ENCODE measurements at places on chromosomes 2 and 18. TPM values are rescaled to one million over a fixed set of nuclear protein-coding genes. Genes with fewer than 3 reads are reported as not detected.

Gene SERPINB10
- 0.13 TPM for total RNA-seq

Gene LRRC30
- not detected for total RNA-seq

Gene DNER
- total RNA-seq, result 0.37 TPM

Gene NEMP2
- 4.5 TPM for total RNA-seq

Gene RPRM
- not detected for total RNA-seq

Gene SH2D6
- 0.40 TPM for total RNA-seq

Gene CYP27C1
- not detected for total RNA-seq

Gene ADAM23
- 7.7 TPM for total RNA-seq

Gene MYO3B
- total RNA-seq, result 0.12 TPM

Gene UBR3
- total RNA-seq, result 45.4 TPM

Gene SNORC
- total RNA-seq, result 0.93 TPM

Gene MYO5B
- 0.06 TPM for total RNA-seq

Gene GPC1
- 71.6 TPM for total RNA-seq

Gene BOLL
- total RNA-seq, result not detected

Gene SEC11C
- 15.5 TPM for total RNA-seq

Gene ANKRD30BL
- not detected for total RNA-seq

Gene POTEJ
- total RNA-seq, result not detected

Gene CCDC148
- 0.26 TPM for total RNA-seq

Gene EML6
- total RNA-seq, result 0.87 TPM

Gene LBX2
- 1.6 TPM for total RNA-seq

Gene EN1
- total RNA-seq, result not detected

Gene RNF125
- total RNA-seq, result 0.13 TPM

Gene PMS1
- total RNA-seq, result 17.8 TPM

Gene LAMA1
- 0.92 TPM for total RNA-seq

Gene C18orf32
- 10.6 TPM for total RNA-seq

Gene MATN3
- total RNA-seq, result 0.26 TPM

Gene GPBAR1
- total RNA-seq, result not detected

Gene MOGAT1
- total RNA-seq, result not detected

Gene ALPG
- total RNA-seq, result not detected

Gene CFAP53
- 0.37 TPM for total RNA-seq

Gene RESP18
- not detected for total RNA-seq

Gene STARD7
- 138 TPM for total RNA-seq

Gene FLACC1
- 1.6 TPM for total RNA-seq

Gene POTEC
- not detected for total RNA-seq

Gene KCNF1
- total RNA-seq, result under 0.01 TPM

Gene DSG3
- total RNA-seq, result under 0.01 TPM

Gene TP53I3
- 30.1 TPM for total RNA-seq

Gene LAPTM4A
- 154 TPM for total RNA-seq

Gene SCN9A
- 0.40 TPM for total RNA-seq

Gene NRP2
- total RNA-seq, result 9.0 TPM

Gene MREG
- 1.7 TPM for total RNA-seq

Gene HOXD13
- not detected for total RNA-seq

Gene SAG
- not detected for total RNA-seq

Gene GCG
- total RNA-seq, result not detected

Gene COL4A4
- 33.4 TPM for total RNA-seq

Gene ARHGAP28
- 5.1 TPM for total RNA-seq
